ENCODE measurements at places on chromosomes 4 and X.
A peak's percentile ranks its signal among the peaks of the same experiment; 100 is the strongest.

DNA sequence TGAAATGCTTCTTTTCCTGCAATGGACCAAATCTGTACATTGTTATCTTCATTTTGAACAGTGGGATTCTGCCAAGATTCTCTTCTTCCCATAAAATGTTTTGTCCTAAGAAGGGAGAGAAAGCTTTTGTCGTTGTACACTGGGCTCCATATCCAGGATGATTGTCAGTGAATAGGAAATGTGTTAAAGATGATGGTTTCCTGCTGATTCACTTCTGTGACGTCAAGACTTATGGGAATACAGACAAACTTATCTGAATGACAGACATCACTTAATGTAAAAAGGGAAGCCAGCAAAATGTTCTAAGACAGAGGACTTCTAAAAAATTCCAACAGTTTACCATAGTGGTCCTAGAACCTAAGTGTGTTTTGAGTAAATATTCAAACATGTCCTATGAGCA is 53.7 kb upstream of the HPF1 start:
- no peak for DNase-seq

DNA sequence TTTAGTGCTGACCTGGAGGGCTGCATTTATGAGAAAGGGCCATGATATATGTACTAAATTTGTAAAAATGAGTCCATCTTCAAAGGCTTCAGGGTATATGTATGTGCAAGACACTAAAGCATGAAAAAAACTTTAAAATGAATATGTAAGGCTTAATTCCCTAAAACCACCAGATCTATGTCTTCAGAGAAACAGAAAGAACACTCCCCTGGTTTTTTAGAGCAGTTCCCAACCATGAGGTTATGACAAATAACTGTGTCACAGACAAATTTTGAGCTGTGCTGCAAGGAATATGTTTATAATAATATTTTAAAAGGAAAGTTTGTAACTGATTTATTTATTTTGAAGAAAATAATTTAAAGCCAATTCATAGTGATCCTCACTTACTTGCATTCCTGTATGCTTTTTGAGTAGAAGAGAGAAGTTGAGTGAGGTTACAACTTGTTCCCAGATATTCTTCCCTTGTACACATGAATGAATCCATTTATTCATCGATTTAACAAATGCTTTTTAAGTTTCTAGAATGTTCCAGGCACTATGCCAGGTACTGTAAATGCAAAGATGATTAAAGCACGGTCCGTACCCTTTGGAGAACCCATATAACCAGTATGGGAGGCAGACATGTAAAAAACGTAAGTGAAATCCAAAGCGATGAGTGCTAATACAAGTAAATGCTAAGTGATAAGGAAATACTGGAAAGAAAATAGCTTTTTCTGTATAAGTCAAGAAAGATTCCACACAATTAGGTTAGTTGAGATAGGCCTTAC is 295.2 kb upstream of the DIAPH2 start:
- DNase-seq: no peak

DNA sequence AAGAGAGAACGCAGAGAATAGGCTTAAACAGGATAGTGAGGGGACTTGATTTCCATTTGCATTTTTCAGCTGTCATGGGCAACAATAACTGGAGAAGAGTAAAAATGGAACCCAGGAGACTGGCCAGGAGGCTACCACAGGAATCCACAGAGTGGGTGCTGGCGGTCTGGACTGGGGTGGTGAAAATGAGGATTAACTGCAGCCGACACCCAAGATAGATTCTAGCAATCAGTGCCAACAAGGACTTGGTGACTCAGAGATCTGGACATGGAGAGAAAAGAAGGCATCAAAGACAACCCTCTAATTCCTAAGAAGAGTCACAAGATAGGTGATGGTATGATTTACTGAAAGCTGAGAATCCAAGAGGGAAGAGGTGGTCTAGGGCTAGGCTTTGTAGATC is 102.8 kb downstream of the ATP8A1 start:
- no peak for DNase-seq

DNA sequence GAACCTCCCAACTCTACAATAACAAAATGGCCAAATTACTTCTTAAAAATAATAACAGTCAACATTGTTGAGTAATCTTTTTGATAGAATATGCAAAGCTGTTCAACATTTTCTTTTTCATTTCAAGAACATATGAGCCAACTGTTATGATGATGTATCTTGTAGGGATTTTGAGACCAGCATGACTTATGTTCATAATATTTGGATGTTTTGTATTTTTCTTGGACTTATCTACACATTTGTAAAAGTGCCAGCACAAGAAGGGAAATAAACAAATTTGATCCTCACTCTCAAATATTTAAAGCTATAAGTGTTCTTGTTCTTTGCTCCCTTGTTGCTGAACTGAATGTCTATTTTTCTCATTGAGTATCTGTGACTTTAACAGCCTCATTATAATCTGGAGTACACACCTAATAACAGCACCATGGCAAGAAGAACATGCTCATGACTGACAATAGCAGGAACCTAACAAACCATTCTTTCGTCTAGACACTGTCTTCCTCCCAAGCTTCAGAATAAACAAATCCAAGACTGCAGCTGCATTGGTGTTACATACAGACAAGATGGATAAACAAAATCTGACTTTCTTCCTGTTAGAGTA is 1049.7 kb downstream of the FAT4 start:
- DNase-seq: no peak

GRCh38 chr4:6333301-6334202 is 63.9 kb downstream of the WFS1 start:
- DNase-seq: no peak

GRCh38 chrX:38857736-38858523 is 56.7 kb downstream of the MID1IP1 start:
- no peak for DNase-seq

- no peak for DNase-seq
Observed at GRCh38 chr4:37689353-37690095, 3.3 kb upstream of the RELL1 start.

DNA sequence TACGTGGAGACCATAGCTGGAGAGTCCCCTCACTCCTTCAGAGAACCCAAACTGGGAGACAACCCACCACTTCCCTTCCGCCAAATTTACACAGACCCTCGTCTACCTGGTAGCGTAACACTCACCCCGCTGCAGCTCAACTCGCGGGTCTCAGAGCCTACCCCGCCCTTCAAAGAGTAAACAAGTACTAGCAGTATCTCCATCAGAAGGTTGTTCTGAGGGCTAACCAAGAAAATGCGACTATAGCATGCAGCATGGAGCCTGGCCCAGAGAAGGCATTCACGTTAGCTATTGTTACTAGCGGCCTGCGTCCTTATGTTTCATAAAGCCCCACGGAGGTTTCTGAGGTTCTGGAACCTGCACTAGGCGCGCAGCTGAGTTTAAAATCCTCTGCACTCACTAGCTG is 531 bp upstream of the MANBA start:
- DNase-seq: no peak

- DNase-seq: peak; percentile 94
Observed at GRCh38 chrX:109270580-109271484, 211.1 kb downstream of the GUCY2F start.

DNA sequence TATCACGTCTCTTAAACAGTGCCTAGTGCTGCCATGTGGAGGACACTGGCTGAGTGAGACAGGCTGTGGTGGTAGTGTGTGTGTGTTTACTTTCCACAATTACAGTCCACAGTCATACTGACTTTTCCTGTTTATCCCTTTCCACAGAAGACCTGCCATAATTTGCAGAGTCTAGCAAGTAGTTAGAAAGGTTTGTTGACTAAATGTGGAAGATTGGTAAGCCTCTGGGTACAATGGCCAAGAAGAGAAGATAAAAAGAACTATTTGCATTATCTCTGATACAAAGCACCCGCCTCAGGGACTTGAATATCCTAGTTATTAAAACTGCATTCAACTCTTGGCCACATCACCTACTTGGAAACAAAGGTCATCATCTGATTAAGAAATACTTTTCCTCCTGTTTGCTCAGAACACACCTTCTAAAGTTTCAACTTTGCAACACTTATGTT is 89.1 kb downstream of the FAM13A start:
- no peak for DNase-seq

DNA sequence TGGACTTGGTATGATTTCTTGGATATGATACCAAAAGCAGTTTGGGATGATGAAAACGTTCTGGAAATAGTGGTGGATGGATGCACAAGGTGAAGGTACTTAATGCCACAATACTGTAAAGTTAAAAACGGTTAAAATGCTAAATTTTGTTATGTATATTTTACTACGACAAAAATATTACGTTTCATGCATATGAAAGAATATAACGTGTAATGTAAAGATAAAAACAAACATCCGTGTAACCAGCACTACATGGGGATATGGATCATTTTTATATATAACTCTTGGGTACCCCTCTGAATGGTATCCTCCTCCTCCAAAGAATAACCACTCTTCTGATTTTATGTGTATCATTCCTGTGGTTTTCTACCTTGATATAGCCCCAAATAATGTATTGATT is 862 bp upstream of the CENPU start:
- DNase-seq: no peak

DNA sequence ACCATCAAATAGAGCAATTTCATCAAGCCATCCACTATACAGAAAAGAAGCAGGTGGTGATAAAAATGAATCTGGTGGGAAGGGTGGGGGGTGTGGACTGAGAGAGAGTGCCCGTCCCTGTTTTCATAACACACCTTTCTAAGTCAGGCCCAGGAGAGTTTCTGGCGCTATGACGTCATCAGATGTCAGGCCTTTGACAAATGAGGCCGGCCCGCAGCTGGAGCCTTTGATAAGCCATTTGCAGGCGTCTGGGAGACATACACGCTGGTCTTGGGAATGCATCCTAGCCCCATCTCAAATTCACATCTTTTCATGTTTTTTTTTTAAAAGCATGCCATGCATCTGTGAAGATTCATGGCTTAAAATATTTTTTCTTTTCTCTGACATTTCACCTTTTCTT is 404.5 kb downstream of the BCOR start:
- no peak for DNase-seq

DNA sequence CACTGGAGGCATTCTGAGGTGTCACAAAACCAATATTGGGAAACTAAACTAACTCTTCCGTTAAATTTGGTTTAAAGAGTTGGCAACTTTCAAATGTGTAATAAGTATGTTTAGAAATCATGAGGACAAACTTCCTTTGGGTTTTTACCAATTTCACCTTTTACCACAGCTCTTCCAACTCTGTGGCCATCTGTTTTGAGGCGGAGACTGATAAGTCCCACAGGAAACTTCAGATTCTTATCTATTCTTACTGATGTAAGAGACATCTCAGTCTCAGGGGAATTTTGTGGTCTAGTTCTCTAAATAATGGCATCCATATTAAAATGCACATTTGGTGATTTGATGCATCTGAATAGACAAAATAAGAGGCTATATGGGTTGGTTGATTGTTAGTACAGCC is 229.2 kb upstream of the AFF2 start:
- no peak for DNase-seq

GRCh38 chr4:118081434-118081833 is 47.1 kb downstream of the NDST3 start:
- DNase-seq: no peak

- DNase-seq: no peak
Observed at GRCh38 chr4:87188932-87189331, 31.5 kb downstream of the KLHL8 start.

GRCh38 chr4:1344696-1345095 is 2.3 kb upstream of the UVSSA start:
- no peak for DNase-seq

DNA sequence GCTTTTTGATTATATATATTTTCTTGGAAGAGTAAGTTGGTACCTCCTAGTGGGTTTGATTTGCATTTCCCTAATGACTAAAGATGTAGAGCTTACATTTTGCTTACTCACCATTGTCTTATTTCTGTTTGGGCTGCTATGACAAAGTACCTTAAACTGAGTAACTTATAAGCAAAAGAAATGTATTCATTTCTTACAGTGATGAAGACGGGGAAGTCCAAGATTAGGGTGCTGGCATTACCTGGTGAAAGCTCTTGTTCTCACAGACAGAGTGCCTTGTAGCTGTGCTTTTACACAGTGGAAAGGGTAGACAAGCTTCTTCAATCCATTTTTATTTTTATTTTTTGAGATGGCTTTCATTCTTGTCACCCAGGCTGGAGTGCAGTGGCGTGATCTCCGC is 229.2 kb upstream of the AGA start:
- DNase-seq: no peak

- DNase-seq: no peak
Observed at GRCh38 chrX:111309083-111309482, 38.8 kb upstream of the CAPN6 start.

DNA sequence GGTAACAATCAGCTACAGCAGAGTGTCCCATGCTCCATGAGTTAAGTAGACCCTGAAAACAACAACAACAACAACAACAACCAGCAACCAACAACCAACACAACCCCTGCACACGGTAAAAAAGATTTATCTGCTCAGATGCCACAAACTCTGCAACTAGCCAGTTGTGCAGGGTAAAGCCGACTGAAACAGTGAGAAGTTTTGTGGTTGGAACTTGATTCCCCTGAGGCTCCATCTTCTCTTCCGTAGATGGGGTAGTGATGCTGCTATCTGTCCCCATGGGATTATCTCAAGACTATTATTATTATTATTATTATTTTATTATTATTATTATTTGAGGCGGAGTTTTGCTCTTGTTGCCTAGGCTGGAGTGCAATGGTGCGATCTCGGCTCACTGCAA is 50.6 kb upstream of the RAPGEF2 start:
- DNase-seq: no peak

GRCh38 chr4:122577808-122578781 is 42.8 kb downstream of the IL21 start:
- peak; percentile 97 for DNase-seq

Measured in MV-4-11 (cell line).